Left ventricle myocardium superior (tissue), 1 donor: ENCODE measurements at places on chromosomes 3 and 15.

DNA sequence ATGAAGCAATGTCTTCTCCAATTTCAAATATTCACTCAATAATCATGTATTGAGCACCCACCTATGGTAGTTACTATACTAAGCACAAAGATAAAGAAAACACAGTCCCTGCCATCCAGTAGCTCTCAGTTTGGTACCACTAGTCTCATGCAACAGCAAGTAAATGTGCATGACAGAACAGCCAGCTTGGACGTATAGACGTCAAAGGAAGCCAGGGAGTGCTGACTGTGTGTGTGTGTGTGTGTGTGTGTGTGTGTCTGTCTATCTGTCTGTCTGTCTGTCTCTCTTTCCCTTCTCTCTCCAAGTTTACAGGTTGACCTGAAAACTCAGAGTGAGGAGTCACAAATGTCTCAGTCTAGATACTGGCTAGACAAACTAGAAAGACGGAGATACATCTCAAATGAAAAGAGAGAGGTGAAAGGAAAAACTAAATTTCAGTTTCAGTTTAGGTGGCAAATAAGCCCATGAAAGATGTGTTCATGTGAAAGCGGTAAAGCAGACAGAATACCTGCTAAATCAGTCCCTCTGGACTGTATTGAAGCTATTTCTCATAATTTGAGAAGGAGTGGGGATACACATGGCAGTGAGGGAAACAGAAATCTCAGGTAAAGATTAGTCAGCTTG, 141.1 kb upstream of the PTPRG start:
- no peak for DNase-seq

DNA sequence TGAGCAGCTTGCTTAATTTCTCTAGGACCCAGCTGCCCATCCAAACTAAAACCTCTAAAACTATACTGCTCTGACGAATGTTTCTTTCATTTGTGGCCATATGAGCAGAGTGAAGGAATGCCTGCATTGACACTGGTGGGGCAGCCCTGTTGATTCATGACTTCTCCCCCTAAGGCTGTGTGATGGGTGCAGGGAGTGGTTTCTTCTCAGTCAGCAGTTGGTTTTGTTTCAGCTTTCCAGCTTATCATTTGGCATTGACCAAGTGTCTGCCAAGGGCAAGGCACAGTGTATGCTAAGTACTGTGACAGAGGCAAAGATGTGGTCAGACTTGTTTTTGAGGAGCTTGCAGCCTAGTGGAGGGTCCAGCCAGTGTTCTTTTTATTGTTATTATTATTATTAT, 4.7 kb downstream of the ABHD6 start:
- DNase-seq: no peak

DNA sequence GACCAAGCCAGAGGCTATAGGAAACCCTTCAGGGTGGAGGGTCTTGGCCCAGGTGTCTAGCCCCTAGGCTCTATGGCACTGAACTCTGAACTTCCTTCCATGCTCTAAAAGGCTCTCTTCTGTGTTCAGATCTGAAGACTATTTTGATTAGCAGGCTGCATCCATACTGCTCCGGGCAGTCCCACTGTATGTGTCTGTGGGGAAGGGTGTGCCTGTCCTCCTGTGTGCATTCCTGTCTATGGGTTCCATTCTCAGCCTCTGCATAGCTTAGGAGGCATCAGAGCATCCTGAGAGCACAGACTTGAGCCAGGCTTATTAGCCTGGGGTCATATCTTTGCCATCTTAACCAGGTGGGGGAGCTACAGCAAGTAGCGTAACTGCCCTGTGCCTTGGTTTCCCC, 38.0 kb downstream of the EXOG start:
- DNase-seq: no peak

- DNase-seq: no peak
Measured at GRCh38 chr15:69515508-69515907, 62.9 kb downstream of the RPLP1 start.

DNA sequence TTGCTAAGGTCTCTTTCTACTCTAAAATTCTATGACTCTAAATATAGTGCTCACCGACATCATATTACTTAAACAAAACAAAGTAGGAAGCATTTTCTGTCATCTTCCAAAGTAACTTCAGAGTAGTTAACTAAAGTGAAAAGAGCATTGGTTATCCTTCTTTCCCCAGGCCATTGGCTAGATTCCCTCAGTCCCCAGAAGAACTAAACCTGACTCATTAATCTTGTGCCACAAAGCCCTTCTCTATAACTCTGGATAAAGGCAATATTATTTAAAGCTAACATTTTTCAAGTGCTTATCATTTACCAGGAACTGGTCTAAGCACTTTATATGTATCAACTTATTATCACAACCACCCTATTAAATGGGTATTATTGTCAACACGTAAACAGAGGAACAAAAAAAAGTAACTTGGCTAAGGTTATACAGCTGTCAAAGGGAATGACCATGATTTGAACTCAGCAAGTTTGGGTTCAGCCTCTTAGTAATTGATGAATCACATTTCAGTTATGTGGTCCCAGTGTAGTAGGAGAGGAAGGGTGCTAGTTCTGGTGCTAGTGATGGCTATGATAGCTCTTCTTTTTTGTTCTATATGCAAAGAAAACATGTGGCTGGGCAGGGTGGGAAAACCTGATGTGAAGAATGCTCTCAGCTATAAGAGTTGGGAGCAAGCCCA, 304.9 kb downstream of the FGF12 start:
- no peak for DNase-seq

GRCh38 chr3:40971191-40972168, 227.8 kb upstream of the CTNNB1 start:
- DNase-seq: peak; percentile 60

- DNase-seq: no peak
Measured at GRCh38 chr3:108598375-108598774, 8.9 kb downstream of the DZIP3 start.
